Astrocyte (in vitro differentiated cells and primary cell): ENCODE measurements at places on chromosomes 7 and 10. TPM values are rescaled to one million over a fixed set of nuclear protein-coding genes. Genes with fewer than 3 reads are reported as not detected.
A peak's percentile ranks its signal among the peaks of the same experiment; 100 is the strongest.

Gene ACTL6B
- not detected in 2 replicates for total RNA-seq

Gene STYXL1
- total RNA-seq = 45.3 and 46.2 TPM in 2 replicates

Gene SLC29A4
- 7.0 and 8.2 TPM in 2 replicates for total RNA-seq

Gene PON1
- total RNA-seq = 0.99 and 1.00 TPM in 2 replicates

Gene SPDYE5
- not detected in 2 replicates for total RNA-seq

Gene CCT6A
- 160 and 180 TPM in 2 replicates for total RNA-seq

DNA sequence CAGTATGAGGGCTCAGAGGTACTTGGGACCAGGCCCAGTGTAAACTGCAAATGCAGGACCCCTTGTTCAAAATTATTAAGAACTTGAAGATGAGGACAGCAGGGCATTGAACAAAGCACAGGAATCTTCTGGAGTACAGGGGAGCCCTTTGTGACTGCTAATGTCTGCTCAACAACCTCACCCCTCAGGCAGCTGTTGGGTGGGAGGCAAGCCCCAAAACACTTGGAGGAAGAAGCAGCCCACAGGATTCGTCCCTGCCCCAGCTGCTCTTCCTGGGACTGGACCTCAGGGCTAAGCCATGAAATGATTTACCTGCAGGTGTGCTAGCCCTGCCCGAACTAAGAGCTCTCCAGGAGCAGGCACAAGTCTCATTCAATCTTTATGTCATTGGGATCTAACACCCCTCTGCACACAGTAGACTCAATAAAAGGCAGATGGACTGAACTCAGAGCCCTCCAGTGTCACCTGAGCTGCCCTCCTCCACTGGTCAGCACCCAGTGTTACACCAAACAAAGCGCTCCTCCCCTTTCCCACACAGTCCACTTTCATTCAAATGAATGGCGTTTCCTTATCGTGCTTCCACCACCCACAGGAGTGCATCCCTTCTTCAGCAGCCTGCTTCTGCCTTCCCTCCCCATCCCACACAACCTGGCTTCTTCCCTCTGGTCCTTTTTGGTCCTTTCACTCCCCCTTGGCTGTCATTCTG is 1.0 kb downstream of the TRPV5 start:
- DNase-seq = no peak

DNA sequence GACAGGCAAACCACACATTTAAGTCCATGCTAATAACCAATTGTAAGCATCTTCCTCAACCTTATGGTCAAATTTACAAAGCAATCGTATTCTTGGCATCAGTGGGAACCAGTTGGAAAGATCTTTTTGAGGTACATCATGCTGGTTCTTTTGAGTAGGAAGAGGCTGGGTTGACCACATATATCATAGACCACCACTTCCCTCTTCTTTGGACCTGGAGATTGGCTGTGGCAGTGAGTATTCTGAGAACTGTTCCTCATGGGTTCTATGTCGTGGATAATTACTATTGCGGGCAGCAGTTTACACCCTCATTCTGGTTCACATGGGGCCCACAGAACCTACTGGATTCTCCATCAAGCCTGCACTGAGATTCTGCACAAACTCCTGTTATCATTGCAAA is 35.5 kb upstream of the C1GALT1 start:
- DNase-seq = no peak

DNA sequence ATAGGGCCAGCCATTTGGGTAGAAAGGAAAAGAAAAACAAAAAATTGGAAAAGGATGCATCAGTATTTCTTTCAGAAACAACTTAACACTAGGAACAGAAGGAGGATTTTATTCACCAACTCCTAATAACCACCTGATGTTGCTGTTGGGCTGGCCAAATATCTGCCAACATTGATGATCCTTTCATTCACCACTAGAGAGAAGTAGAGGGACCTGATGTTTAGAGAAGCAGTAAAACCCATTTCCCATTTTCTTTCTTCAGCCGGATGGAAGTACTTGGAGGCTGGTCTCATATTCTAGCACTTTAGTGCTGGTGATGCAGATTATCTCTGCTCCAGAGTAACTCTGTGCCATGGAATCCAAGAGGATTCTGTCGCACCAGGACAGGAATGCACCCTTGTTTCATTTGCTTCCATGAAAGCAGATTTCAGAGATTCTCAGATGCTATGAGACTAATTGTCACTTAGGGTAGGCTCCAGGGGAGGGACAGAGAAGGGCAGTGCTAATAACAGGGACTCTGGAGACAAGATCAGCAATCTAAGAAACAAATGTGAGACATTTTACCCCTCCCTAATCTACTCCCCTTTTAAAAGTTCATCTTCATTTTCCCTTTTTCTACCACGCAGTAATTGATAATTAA is 3.1 kb downstream of the KLLN start:
- DNase-seq = peak; percentile 46

- DNase-seq = peak; percentile 20
These were observed 163.7 kb downstream of the AHR start for GRCh38 chr7:17462131-17462631.

- DNase-seq = no peak
These were observed 101.1 kb downstream of the MAGI2 start for GRCh38 chr7:79352323-79352722.

- DNase-seq = peak; percentile 64
These were observed 39.2 kb upstream of the COL1A2 start for GRCh38 chr7:94355454-94355853.

DNA sequence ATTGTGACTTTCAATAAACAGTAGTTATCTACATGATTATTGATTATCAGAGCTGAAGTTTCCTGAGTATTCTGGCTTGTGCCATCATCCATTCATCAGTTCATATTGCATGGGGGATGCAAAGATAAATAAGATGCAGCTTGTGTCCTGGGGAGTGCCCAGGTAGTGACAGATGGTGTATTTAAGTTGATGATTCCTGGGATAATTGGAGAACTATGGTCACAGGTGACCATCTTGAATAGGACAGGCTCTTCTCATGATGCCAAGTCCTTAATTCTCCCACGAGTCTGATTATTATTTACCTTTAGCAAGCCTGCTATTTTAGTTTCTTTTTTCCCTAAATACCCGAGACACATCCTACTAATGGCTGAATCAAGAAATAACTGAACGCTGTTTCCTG is 64.9 kb downstream of the PLPP4 start:
- DNase-seq = no peak
